Mesothelial cell of epicardium (in vitro differentiated cells): ENCODE measurements at places on chromosomes 4 and X.

DNA sequence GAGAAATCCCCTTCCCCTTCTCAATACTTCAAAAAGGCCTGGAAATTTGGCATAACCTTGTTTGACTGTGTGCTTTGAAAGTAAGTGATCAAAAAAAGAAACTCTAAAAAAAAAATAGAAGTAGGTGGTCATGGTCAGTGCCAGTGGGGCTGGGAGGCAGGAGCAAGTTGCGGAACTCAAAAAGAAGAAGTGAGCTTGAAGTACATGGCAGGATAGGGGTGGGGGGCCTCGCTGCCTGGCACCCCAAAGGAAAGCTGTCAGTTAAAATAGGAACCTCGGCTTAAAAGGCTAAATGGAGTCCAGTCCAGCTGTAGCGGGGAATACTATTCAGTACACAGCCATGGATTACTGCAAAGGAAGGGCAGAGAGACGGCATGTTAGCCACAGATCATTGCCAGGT is 12.2 kb upstream of the NKRF start:
- no peak for DNase-seq

DNA sequence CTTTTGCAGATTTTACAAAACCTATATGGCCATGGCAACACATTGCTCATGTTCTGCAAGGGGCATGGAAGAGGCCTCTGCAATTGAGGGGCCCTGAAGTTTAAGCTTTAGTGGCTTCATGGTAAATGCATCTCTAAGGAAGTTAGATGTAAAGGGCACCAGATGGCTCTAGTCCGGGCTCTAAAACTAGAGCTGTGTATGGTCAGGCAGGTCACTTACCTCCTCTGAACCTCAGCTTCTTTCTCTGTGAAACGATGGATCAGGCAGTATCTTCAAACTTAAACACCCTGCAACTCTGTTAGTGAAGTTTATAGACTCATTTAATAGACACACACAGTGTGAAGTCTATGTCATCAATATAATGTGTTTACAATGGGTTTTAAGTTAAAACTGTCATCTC is 10.0 kb downstream of the MAGEB17 start:
- DNase-seq = no peak

- DNase-seq = no peak
Measured at GRCh38 chrX:128634754-128635153, 582.6 kb upstream of the ACTRT1 start.

GRCh38 chrX:27987862-27988646 is 6.8 kb upstream of the DCAF8L1 start:
- no peak for DNase-seq

DNA sequence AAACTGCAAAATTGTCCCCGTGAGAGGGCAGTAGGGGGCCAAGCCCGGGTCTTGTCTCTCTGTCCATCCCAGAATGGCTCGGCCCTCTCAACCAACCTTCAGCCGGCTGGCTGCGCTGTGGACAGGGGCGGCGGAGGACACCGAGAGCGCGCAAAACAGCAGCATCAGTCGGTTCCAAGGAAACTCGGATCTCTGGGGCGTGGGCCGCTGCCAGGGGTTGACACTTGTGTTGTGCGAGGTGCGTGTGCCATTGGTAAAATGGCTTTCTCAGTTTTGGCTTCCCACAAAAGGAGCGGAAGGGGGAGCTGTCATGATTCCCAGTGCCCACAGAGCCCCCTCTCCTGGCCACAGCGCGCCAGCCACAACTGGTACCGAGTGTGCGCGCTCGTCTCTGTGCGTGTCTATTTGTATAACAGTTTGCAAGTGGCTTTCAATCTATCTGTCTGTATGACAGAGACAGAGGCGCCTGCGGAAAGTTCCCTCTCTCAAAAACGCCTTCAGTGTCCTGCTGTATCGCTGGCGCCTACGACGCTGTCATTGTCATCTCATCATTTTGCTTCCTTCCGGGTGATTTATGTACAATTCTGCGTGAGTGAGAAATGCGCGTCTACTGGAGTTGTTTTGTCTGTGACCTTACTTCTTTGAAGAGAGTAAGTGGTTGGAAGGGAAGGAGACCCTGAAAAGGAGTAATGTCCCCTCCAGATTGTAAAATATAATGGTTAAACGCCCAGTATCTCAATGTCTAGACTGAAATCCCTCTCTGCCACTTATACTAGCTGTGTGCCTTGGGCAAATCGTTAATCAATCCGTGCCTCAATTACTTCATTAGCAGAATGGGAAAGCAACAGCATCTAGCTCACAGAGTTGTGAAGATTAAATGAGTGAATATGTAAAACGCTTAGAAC is 1.8 kb downstream of the DKK2 start:
- no peak for DNase-seq

- no peak for DNase-seq
Measured at GRCh38 chr4:184007891-184008290, 102.8 kb downstream of the STOX2 start.

GRCh38 chr4:109290918-109291317 is 11.5 kb downstream of the COL25A1 start:
- no peak for DNase-seq

DNA sequence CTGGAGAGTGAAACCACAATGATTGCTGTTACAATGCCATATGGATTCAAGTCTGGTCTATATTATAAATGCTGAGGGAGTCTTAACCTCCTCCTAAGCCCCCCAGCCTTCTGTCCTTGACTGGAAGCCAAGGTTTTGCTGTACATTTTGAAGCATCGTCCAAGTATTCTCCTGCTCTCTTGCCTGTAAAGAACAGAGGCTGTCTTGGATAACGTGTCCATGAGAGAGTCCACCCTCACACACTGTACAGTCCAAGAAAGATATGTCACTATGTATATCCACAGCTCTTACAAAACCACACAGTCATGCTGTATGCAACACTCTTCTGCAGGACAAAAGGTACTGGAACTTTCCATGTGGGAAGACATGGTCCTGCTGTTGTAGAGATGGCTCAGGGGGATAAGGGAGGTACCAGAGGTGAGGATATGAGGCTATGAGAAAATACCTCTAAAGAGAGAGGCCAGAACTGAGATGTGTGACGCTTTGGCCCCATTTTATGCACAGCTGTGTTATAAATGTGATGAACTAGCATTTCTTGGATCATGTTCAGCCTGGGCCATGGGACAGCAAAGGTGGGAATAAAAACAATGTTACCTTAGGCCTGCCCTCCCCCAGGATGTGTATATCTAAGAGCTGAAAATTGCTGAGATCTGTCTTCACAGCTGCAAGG is 678.6 kb downstream of the IQCM start:
- no peak for DNase-seq

GRCh38 chr4:13705521-13706041 is 78.1 kb upstream of the BOD1L1 start:
- no peak for DNase-seq

DNA sequence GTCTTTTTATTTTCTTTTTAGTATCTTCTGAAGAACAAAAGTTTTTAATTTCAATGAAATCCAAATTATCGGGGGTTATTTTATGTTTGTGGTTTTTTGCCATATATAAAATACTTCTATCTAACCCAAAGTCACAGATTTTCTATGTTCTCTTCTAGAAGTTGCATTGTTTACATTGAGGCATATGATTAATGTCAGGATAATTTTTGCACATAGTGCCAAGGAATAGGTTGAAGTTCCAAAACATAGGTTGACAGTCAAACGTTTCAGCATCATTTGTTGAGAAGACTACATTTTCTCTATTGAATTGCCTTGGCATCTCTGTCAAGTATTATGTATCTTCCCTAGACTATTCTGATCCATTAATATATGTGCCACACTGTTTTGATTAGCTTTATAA is 64.5 kb downstream of the ANKRD17 start:
- no peak for DNase-seq

DNA sequence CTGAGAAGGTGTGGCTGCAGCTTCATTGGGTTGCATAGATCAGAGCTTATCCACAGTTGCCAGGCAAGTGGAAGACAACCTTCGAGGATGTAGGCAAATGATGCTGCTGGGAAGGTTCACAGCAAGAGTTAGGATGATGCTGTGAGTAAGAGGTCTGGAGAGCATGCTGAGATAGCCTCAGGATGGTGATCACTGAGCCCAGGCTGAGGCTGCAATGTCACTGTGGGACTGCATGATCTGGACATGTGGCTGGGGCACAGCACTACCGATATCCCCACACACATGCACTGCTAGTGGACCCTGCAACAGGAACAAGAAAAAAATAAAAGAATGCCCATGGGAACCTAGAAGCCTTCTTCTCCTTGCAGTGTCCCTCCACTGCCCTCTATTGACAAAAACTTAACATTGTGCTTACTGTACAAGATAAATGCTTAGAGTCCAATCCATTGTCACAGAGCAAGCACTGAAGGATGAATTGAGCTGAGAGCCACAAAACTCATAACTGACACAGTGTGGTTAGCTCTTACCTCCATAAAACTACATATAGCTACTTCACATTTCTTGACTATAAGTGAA is 105.6 kb downstream of the CNKSR2 start:
- DNase-seq = no peak

- DNase-seq = no peak
Measured at GRCh38 chrX:150615356-150615755, 46.9 kb downstream of the MTM1 start.

- no peak for DNase-seq
Measured at GRCh38 chr4:10162341-10163000, 45.9 kb upstream of the WDR1 start.

DNA sequence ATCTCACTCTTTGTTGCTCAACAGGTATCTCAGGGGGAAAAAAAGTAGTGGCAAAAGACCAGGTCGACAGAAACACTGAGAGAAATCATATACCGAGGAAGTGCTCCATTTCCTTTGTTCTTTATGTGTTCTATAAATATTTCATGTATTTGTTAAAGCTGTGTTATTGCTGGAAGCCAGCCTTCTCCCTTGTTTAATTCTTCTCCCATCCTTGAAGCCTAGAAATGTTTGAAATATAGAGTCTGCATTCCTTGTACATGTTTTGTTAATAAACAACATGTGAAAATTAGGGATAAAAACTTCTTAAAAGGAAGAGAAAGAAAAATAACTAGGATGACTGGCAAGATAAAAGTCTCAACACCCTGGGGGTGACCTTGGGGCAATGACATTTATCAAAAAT is 186.2 kb downstream of the ANKRD50 start:
- no peak for DNase-seq

DNA sequence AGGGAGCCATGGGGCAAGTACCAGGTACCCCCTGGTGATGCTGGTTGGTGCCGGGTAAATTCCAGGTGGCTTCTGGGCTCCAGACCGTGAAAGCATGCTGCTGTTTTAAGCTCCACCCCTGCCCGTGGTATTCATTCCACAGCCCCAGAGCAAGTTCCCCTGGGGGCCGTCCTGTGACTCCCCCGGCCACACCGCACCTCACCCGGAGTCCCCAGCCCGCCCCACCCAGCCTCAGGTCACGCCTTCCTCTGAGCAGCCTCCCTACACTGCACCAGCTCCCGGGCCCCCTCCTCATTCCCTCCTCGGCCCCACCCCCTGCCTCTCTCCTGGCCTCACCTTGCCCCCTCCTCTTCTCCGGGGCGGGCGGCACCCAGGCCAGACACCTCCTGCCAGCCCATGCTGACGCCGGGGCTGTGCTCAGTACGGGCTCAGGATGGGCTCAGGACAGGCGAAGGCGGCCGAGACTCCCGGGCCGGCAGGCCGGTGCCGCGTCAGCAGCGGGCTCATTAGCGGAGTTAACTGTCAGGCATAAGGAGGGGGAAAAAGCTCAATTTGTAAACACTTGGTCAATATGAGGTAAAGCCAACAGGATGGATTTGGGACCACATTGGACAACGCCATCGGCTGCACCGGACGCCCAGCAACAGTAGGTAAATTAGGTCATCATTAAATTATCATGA is 127.4 kb downstream of the FAM53A start:
- no peak for DNase-seq

DNA sequence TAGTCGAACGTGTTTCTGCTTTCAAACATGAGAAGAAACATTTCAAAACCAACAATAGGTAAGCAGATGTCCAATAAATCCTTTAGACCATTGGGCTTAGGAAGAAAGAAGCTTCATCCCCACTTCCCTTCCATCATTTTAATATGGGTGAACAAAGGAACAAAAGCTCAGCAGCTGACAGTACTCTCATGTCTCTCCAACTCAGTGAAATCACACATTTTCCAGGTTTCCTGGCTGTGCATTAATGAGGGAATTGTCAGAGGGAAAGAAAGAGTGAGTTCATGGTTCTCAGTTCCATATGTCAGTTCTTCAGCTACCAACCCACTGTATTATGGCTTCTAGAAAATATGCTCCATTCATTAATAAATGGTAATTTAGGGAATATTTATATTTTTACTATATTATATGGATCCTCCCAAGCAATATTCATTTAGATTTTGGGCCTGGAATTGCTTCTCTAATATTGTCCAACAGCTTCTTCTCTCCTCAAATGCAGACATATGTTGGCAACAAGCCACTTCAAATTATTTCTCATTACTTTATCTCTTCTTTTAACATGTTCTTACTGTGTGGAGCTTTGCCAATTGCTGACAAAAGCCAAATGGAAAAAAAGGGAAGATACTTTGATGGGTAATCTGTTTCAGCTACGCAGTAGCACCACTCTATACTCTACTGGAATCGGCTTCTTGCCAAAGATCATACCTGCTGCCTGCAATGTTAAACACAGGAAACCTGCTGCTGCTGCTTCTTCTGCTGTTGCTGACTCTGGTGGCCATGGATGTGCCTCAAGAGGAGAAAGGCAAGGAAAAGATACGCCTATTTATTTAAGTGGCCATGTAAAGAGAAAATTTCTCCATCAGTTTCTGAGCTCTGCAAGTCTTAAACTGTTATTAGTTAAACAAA is 1757.6 kb downstream of the ARAP2 start:
- DNase-seq = no peak

DNA sequence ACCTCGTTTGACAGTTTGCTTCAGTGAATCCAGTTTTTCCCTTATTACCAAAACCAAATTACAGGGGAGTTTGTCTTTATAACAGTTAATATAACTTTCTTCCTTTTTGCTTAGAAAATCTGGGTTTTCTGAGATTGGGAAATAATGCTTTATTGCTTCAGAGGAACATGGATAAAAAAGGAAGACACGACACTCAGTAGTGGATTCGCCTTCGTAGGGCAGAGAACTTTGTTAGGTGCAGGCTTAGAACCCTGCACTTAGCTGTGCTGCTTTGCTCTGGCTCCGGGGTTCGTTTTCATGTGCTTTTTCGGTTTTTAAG is 188.2 kb downstream of the SOWAHB start:
- no peak for DNase-seq

GRCh38 chrX:100681599-100681998 is 37.6 kb downstream of the SRPX2 start:
- DNase-seq = no peak

DNA sequence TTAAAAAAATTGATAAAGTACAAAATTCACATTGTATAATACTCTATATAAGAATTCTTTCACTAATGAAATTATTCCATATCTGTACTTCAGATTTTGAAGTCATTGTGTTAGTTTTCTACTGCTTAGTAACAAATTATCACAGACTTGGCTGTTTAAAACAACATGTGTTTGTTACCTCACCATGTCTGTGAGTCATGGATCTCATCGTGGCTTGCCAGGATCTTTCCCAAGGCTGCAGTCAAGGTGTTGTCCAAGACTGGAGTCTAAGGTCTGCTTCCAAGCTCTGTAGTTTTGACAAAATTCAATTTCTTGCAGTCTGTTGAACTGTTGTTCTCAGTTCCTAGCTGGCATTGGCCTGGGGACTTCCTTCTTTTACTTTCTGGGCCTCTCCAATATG is 1286.9 kb downstream of the ADGRL3 start:
- no peak for DNase-seq

GRCh38 chr4:89468602-89469001 is 161.0 kb upstream of the GPRIN3 start:
- DNase-seq = no peak

GRCh38 chrX:22526339-22526738 is 253.6 kb downstream of the CBLL2 start:
- no peak for DNase-seq
